ENCODE measurements at places on chromosomes 12 and 14.

GRCh38 chr12:106704081-106704480, 70.4 kb upstream of the RIC8B start:
- DNase-seq = no peak

DNA sequence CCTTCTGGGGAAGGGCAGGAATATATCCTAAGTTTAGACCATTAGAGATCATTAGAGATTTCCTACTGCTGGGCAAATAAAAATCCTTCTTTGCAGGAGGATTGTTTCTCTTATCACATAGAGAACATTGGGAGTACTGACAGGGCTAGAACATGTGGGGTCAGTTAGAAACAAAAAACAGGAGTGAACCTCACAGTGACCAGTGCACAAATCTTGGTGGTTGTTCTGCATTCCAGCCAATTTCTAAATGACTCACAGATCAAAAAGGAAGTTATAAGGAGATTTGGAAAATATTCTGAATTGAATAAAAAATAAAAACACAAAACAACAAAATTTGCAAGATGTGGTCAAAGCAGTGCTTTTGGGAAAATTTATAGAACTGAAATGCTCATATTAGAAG, 118.8 kb downstream of the LLPH start:
- DNase-seq = no peak

- no peak for DNase-seq
These were observed 25.1 kb upstream of the ATP2B1 start for GRCh38 chr12:89733579-89734201.

DNA sequence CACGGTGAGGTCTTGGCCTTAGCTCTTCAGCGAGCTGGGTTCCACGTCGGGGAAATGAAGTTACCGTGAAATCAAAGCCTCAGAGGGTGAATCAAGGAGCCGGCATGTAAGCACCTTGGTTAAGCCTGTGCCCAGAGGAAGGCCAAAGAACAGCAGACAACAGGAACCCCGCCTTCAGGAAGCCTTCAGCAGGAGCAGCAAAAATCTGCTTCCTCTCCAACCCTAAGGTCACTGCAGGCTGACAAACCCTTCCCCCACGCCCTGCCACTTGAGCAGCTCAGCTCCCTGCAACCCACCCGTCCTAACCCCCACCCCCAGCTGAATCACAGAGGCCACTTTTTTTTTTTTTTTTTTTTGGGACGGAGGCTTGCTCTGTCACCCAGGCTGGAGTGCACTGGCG, 72.9 kb upstream of the LTA4H start:
- no peak for DNase-seq

GRCh38 chr12:84772281-84772680, 140.3 kb downstream of the SLC6A15 start:
- no peak for DNase-seq

DNA sequence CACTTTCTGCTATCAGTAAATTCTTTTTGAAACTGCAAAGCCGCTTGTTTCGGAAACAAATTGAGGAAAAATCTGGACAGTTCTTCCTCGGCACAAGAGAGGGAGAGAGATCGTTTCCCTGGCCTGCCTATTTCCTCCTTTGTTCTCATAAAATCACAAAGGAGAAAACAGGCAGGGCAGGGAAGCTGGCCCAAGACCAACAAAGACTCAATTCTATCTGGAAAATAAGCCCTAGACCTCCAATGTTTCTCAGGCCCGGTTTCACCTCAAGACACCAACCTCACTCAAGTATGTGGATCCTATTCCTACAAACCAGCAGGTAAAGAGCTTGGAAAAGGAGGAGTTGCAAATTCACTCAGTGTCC, 19.5 kb downstream of the DICER1 start:
- no peak for DNase-seq

DNA sequence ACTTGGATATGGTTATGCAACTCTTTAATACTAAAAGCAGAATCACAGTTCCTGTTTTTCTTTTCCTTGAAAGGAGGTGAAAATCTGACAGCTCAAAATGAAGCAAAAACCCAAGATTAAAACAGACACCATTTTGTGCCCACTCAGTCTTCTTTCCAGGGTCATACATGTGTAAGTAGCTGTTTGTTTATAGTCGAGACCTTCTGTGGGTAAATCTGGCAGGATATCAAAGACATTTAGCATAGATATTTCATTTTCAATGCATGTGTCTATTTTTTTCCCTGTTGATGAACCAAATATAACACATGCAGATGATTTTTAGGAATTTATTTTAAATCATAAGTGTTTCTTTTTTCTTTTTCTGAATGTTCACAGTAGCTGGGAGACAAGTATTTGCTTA, 398.8 kb downstream of the FOXG1 start:
- no peak for DNase-seq

GRCh38 chr14:61147831-61148549, 133.1 kb downstream of the TMEM30B start:
- no peak for DNase-seq

GRCh38 chr12:101813117-101813516, 17.6 kb downstream of the GNPTAB start:
- DNase-seq = no peak

DNA sequence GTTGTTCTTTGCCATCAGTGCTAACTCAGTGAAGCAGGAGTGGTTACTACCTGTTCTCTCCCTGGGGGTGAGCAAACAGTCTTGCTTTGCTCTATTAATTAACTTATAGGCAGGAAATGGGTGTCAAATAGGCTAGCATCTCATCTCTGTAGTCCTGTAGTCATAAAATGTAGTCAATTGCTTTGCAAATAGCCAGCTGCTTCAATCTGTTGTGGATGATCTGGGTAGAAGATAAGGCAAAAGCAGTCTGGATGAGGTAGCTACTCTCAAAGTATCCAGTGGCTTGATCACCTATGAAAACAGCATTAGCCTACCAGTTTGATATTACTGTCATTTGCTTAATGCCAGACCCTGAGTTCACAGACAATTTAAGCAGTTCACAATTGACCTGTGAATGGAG, 369.0 kb upstream of the TMTC1 start:
- DNase-seq = no peak

GRCh38 chr14:64202716-64203115, 91.5 kb downstream of the ESR2 start:
- DNase-seq = no peak

DNA sequence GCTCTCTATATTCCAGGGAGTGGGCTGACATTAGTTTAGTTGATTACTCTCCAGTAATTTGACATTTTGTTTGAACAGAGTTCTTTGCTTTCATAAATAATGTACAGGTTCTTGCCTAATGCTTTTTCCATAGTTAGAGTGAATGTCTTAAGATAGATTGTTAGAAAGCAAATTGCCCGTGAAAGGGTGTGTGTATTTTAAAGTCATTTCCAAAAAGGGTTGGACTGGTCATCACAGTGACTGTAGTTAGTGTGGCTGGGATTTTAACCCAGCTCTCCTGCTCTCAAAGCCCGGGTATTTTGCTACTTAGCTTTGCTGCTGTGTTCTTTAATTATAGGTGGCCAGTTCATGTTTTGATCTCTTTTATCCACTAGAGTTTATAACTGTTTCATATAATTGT, 74.2 kb downstream of the DNAH10 start:
- DNase-seq = no peak

DNA sequence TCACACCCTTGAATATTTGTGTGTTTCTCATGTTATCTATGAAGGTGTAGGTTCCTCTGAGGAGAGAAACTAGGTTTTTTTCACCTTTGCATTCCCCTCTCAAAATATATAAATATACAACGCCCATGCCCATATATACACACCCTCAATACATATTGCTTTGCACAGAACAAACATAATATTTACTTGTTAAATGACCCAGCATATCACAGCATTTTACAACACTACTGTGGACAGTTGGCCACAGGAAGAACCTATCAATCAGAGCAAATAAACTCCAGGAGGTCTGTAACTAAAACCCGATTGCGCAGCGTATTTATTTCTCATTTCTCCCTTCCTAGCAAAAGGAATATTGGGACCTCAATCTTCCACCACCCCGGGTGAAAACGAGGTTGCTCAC, 196.0 kb downstream of the SLC5A8 start:
- no peak for DNase-seq

DNA sequence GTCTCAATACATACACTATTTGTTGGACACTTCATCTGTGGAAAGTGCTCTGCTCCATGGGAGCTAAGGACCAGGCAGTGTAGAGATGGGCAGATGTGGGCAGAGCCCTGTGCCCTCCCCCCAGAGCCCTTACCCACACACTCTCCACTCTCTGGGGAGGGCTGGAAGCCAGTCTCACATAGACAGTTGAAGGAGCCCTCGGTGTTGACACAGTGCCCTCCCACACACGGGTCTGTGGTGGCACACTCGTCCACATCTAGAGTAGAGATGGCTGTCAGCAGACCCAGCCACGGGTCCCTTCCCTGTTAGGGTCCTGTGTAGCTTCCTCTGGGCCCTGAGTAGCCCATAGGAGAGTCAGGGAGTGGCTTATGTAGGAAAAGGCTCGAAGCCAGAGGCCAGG, 14.3 kb downstream of the ISCA2 start:
- no peak for DNase-seq

DNA sequence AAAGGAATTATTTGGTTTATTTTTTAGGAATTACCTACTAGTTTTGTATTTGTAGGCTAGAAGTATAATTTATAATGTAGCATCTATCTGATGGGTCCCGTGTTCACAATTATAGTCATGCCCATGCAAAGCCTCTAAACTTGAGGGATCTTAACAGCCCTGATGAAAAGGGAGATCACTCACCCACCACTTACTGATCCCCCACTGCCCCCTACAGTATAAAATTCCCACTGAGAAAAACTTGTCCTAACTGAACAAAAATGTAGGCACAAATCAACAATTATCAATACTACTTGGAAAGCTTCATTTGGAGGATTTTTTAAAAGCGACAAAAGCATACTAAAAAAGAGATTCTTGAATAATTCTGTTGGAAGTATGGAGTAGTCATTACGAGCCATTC, 21.0 kb downstream of the WIF1 start:
- no peak for DNase-seq

DNA sequence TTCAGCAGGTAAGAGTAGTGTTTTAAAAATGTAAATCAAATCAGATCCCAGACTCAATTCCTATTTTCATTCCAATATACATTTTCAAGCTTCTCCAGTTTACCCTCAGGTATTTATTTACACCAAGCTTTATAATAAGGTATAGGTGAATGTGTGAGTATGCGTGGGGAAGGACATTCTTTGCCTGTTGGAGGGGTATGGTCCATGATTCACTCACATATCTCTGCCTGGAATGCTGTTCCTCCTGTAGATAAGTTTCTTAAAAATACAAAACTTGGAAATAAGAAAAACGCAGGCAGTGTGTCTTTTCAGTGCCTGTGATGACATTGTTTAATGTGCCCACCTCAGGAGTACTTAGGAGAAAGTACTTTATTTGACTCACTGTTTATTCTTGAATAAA, 118.6 kb downstream of the CCDC91 start:
- no peak for DNase-seq

DNA sequence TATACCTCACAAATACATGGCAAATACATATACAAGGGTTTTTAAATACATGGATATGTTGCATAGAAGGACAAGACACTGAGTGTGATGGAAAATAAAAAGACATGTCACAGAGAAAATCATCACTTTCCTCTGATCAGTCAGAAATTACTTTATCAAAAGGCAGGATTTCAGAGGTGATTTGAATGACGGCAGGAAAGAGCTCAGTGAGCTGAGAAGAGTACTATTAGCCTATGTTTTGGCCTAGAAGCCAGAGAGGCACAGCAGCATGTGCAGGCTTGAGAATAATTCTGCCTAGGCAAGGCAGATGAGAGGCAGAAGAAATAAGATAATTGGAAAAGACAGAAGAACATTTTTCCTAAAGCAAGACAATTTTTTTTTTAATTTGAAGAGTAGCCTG, 94.9 kb downstream of the BCAT1 start:
- no peak for DNase-seq

DNA sequence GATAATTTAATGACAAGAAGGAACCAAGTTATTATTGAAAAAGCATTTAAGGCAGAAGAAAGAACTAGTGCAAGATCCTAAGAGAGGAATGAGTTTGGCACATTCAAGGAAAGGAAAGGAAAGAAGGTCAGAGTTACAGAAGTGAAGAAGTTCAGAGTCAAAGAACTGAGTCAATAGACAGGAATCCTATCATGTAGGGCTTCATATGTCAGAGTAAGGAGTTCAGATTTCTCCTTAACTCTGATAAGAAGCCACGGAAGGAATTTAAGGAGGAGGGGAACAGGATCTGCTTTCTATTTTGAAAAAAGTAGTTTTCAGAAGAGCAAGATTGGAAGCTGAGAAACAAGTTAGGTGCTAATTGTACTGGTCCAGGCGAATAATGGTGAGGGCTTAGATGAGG, 223.1 kb upstream of the FOXN3 start:
- no peak for DNase-seq

DNA sequence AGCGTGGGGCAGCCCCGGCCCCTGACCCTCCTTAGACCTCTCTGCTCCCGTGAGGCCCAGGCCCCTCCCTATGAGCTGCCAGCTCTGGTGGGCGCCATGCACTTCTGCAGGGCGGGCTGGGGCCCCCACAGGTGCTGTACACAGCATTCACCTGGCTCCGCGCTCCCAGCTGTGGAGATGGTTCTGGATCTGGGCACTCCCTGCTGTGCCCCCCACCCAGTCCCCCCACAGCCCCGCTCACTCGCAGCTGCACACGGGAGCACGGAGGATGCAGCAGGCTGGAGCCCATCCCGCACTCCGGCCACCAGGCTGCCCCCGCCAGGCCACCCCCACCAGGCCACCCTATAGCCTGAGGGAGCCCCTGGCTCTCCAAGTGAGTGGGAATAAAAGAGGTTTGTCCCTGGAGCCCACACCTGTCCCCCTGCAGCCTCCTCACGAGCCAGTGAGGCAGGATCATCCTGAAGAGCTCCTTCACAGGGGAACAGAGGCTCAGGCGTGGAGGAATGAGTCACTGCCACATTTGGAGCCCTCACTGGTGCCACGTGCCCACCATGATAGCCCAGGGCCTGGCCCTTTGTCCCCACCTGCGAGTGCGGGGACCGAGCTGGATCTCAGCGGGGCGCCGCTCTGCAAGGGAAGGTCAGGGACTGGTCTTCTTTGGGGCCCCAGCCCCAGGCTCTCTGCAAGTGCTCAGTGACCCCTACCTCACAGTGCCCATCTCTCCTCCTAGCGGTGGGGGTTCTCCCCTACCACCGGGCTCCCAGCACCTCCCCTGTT, 1.9 kb downstream of the ADSS1 start:
- DNase-seq = no peak

- DNase-seq = no peak
These were observed 75.9 kb upstream of the TMPO start for GRCh38 chr12:98439471-98439951.

Data from right kidney (tissue), 9 donors.